Neural crest cell (in vitro differentiated cells): ENCODE measurements at places on chromosomes 7 and 10.

DNA sequence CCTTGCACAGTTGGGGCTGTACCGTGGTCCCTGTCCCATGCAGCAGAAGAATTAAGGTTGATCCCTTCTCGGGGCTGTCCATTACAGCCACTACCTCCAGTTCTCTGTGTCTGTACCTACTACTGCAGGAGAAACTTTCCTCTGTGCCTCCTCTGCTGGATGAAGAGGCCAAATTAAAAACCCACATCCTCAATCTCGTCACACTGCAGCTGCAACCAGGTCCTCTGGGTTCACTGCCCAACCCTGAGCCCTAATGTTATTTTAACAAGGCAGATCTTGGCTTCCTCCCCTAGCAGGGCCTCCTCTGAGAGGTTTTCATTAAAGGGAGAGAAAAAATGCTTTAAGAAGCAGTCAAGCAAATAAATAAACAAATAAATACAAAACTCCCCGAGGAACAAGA is 66.6 kb downstream of the PLXNA4 start:
- peaks cover 18% of the 10 kb centered on the region for H3K4me1 ChIP-seq
- H3K4me3 ChIP-seq: no peak overlapping the region
- no peaks in the 10 kb centered on the region for H3K27me3 ChIP-seq

GRCh38 chr7:90877201-90877600 is 281.1 kb downstream of the CDK14 start:
- peaks cover 17% of the 10 kb centered on the region for H3K36me3 ChIP-seq
- no peak for DNase-seq
- no peaks in the 10 kb centered on the region for H3K27me3 ChIP-seq
- H3K4me1 ChIP-seq: peaks cover 3% of the 10 kb centered on the region
- no peak overlapping the region for H3K27ac ChIP-seq

GRCh38 chr10:123421461-123421860 is 244.7 kb upstream of the GPR26 start:
- no peak overlapping the region for H3K27ac ChIP-seq
- peaks cover 2% of the 10 kb centered on the region for H3K27me3 ChIP-seq
- no peak overlapping the region for H3K4me3 ChIP-seq
- H3K36me3 ChIP-seq: no peaks in the 10 kb centered on the region

GRCh38 chr7:50589364-50589763 is 24.2 kb upstream of the DDC start:
- no peaks in the 10 kb centered on the region for H3K4me1 ChIP-seq
- H3K36me3 ChIP-seq: peaks cover 31% of the 10 kb centered on the region
- H3K27me3 ChIP-seq: no peaks in the 10 kb centered on the region
- H3K27ac ChIP-seq: no peak overlapping the region

DNA sequence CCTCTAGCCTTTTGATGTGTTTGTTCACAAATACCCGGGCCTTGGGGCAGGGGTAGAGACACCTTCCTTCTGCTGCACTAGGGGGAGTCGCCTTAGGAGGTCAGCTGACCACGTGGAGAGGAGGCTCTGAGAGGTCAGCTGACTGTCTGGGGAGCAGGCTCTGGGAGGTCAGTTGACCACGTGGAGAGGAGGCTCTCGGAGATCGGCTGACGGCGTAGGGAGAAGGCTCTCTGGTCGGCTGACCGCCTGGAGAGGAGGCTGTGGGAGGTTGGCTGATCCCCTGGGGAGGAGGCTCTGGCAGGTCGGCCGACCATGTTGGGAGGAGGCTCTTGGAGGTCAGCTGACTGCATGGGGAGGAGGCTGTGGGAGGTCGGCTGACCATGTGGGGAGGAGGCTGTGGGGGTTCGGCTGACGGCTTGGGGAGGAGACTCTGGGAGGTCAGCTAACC is 59.6 kb upstream of the LYZL1 start:
- no peak overlapping the region for H3K4me3 ChIP-seq
- no peak for DNase-seq
- H3K36me3 ChIP-seq: no peaks in the 10 kb centered on the region
- peak overlapping the region; percentile 24 for H3K27ac ChIP-seq
- peaks cover 27% of the 10 kb centered on the region for H3K4me1 ChIP-seq
- no peaks in the 10 kb centered on the region for H3K27me3 ChIP-seq

DNA sequence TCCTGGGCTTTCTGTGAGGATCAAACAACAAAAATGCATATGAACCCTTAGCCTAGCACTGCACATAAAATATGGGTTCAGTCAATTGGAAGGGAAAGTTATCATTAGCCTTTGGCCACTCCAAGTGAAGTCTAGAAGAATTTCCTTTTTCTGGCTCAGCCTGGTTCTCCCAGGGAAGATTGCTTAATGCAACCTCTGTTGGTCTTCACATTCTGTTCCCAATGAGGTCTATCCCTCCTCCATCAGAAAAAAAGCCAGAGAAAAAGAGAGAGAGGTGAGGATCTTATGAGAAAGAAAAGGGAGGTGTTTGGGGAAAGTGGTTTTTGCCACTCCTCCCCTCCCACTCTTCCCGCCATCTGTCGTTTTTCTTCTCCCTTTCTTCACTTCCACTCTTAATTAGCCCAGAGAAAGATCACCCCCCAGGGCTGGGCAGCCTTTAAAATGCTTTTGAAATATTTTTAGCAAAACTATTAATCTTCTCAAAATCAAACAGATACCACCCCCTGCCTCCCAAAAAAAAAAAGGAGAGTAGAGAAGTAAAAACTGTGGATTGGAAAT is 31.1 kb downstream of the CPVL start:
- peaks cover 4% of the 10 kb centered on the region for H3K36me3 ChIP-seq
- H3K27ac ChIP-seq: no peak overlapping the region
- H3K27me3 ChIP-seq: no peaks in the 10 kb centered on the region
- no peak overlapping the region for H3K4me3 ChIP-seq
- DNase-seq: no peak
- H3K4me1 ChIP-seq: peaks cover 15% of the 10 kb centered on the region

DNA sequence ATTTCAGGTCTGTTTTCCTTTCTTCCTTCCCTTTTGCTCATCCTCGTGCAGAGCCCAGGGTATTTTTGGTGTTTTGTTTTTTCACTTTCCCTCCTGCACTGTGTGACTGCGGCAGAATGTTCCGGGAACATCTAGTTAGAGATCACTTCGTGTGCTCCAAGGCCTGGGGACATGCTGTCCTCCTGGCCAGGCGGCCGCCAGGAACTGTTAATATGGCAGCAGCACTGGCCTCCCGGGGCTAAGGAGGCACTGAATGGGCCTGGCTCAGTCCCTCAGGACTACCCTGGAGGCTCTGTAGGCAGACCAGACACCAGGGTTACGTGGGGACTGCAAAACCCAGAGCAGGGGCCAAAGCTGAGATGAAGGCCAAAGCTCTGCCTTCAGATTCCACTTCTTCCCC is 43.1 kb upstream of the TCF7L2 start:
- no peaks in the 10 kb centered on the region for H3K36me3 ChIP-seq
- H3K27ac ChIP-seq: no peak overlapping the region
- no peaks in the 10 kb centered on the region for H3K27me3 ChIP-seq
- H3K4me1 ChIP-seq: peaks cover 12% of the 10 kb centered on the region

DNA sequence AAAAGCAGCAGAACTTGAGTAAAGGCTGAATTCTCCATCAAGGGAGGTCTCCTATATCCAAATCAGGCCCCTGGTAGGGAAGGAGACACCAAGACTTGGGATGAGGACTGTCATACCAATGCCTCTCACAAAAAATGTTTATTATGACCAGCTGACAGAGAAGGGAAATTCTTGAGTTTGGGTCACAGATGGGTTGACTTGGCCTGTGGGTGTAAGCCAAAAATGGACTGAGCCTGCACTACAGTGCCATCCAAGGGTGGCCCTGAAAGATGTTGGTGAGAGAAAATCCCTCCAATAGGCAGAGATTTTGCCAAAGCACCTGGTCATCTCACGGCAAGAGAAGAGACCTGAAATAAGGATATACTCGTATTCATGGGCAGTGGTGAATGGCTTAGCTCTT is 27.0 kb upstream of the PPIF start:
- peaks cover 16% of the 10 kb centered on the region for H3K27me3 ChIP-seq
- peaks cover 43% of the 10 kb centered on the region for H3K4me1 ChIP-seq
- H3K36me3 ChIP-seq: peaks cover 9% of the 10 kb centered on the region
- DNase-seq: no peak
- H3K27ac ChIP-seq: no peak overlapping the region
- H3K4me3 ChIP-seq: no peak overlapping the region

- no peak overlapping the region for H3K27ac ChIP-seq
- H3K4me3 ChIP-seq: no peak overlapping the region
- no peak for DNase-seq
- H3K27me3 ChIP-seq: no peaks in the 10 kb centered on the region
- no peaks in the 10 kb centered on the region for H3K4me1 ChIP-seq
These were observed 67.7 kb downstream of the CNNM2 start for GRCh38 chr10:102985811-102986210.

DNA sequence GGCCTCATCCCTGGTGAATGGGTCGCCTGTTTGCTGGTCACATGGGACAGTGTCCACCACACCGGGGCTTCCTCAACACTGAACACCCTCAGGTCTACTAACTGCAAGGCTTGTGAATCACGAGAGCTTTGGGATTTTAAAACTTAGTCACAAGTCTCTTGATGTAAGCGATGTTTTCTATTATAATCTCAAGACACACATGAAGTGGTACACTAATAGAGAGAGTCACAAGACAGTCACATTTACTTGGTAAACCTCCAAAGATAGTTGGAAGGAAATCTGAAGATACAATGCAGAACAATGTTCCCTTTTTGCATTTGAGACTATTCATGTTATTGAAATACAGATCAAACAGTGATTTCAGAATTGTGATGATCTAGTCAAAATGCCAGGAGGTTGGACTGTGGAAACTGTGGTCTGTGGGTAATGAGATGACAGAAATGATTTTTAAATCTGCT is 233.1 kb upstream of the KLF6 start:
- H3K4me3 ChIP-seq: no peak overlapping the region
- no peaks in the 10 kb centered on the region for H3K36me3 ChIP-seq
- peaks cover 16% of the 10 kb centered on the region for H3K4me1 ChIP-seq
- no peaks in the 10 kb centered on the region for H3K27me3 ChIP-seq
- H3K27ac ChIP-seq: peak overlapping the region; percentile 65

DNA sequence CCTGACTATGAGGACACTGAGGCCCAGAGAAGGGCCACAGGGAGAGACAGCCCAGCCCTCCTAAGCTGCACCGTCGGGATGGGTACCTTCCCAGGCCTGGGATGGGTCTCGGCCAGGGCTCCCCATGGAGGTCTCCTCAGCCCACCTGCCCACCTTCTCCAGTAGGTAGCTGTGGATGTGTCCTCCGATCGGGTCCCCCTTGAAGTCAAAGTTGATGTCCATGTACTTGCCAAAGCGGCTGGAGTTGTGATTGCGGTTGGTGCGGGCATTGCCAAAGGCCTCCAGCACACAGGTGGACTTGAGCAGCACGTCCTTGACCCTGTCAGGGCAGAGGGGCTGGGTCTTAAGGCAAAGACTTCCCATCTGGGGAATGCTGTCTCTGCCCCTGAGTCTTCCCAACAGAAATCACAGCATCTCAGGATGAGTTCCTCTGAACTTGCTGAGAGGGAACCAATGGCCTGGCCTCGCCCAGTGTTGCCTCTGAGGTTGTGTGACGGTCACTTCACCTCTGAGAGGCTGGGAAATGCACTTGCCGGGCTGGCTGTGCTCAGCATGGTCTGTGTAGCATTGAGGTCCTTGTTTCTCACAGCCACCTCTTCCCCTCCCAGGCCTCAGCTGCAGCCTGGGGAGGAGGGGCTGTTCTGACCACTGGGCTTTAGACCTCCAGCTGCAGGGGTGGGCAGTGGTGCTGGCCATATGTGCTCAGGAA is 3.3 kb downstream of the MYO1G start:
- peaks cover 9% of the 10 kb centered on the region for H3K4me1 ChIP-seq
- no peak for DNase-seq
- H3K4me3 ChIP-seq: no peak overlapping the region
- H3K27me3 ChIP-seq: no peaks in the 10 kb centered on the region
- H3K27ac ChIP-seq: no peak overlapping the region

- no peaks in the 10 kb centered on the region for H3K36me3 ChIP-seq
- no peak for DNase-seq
- no peak overlapping the region for H3K27ac ChIP-seq
- peaks cover 27% of the 10 kb centered on the region for H3K27me3 ChIP-seq
- no peak overlapping the region for H3K4me3 ChIP-seq
These were observed 4.6 kb upstream of the BLVRA start for GRCh38 chr7:43753843-43754242.

DNA sequence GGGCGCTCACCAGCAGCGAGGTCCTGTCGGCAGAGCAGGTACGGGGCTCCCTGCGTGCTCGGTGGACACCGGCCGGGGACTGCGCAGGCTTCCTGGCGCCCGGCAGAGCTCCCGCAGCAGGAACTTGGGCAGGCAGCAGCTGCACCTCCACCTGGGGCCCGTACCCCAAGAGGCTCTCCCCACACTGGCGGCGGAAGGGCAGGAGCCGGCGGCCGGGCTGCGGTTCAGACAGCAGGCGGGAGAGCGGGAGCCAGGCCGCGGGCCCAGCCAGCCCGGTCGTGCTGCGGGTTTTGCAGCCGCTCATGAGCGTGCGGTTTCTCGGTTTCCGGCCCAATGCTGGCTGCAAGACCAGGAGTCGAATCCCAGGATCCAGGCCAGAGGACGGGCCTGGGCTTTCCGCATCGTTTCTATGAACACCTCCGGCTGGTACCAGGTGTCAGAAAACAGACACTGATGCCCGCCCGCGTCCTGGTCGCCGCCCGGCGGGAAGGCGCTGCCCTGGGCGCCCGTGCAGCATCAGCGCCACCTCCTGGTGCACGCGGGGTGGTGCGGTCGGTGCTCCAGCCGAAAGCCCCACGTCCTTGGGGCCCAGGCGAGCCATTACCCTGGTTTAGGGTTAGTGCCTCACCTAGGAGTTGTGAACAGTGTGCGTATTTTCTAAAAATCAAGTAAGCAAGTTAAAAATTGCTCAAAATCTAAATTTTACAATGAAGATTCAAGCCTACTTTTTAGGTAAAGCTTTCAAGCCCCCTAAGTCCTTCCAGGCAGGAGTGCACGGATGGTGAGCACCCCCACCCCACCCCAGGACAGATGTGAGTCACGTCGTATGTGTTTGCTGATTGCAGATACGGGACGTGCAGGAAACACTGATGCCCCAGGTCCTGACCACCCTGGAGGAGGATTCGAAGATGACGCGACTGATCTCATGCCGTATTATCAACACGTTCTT is 47.4 kb upstream of the PRKAR1B start:
- H3K4me1 ChIP-seq: no peaks in the 10 kb centered on the region
- H3K4me3 ChIP-seq: no peak overlapping the region
- DNase-seq: peak; percentile 74
- peaks cover 10% of the 10 kb centered on the region for H3K36me3 ChIP-seq
- no peaks in the 10 kb centered on the region for H3K27me3 ChIP-seq

DNA sequence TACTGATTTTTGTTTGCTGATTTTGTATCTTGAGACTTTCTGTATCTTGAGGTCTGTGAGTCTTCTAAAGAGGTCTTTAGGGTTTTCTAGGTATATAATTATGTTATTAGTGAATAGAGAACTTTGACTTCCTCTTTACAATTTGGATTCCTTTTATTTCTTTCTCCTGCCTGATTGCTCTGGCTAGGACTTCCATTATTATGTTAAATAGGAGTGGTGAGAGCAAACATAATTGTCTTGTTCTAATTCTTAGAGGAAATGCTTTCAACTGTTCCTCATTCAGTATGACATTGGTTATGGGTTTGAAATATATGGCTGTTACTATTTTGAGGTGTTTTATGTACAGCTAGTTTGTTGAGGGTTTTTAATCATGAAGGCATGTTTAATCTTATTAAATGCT is 308.0 kb upstream of the TEX47 start:
- no peak overlapping the region for H3K4me3 ChIP-seq
- H3K27me3 ChIP-seq: no peaks in the 10 kb centered on the region
- DNase-seq: no peak

- DNase-seq: no peak
- no peaks in the 10 kb centered on the region for H3K36me3 ChIP-seq
- peaks cover 17% of the 10 kb centered on the region for H3K4me1 ChIP-seq
- peak overlapping the region; percentile 49 for H3K4me3 ChIP-seq
These were observed 9.4 kb downstream of the ACSL5 start for GRCh38 chr10:112383325-112383724.
